ENCODE measurements at places on chromosomes 13 and 19.
A peak's percentile ranks its signal among the peaks of the same experiment; 100 is the strongest.

GRCh38 chr13:49062297-49062896 lies 86.7 kb downstream of the FNDC3A start:
- DNase-seq, result no peak

- DNase-seq, result no peak
These were observed 14.5 kb upstream of the ZBTB32 start for GRCh38 chr19:35689836-35690235.

DNA sequence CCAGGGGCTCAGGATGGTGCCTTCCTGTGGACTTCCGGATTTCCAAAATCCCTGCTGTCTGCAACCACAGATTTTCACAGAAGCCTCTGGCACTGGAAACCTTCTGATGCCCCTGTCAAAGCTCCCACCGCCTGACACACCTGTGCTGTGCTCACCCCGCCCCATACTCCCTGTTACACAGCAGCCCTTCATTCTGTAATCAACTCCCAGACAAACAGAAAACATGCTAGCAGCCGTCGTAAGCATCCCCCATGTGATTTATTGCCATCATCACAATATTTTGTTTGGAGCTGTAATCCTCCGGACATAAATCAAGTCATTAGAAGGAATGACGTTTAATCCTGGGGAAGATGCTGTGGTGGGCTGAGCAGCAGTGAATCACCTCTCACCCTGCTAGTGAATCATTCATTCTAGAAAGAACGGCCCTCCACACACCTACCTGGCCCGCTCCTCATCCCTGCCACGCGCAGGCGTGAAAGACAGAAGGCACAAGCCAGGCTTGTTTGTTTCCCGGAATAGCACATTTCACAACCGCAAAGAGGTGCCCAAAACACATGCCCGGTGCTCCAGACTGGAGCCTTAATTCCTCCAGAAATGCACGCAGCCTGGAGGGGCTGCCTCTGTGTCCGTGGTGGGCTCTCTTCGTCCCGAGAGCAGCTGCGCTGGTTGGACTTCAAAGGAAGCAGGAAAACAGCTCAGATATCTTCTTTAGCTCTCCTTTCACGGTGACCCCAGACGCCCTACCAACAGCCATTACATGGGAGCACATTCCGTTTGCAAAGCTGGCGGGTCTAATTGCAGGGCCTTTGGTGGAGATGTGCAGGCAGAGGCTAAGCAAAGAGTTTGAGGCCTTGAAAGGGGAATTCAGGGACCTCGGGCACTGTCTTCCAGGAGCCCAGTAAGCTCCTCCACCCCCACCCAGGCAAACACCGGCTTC lies 41.3 kb upstream of the KCTD15 start:
- no peak for DNase-seq

- peak; percentile 48 for DNase-seq
These were observed 94.3 kb upstream of the PABPC3 start for GRCh38 chr13:25001476-25002206.

- DNase-seq, result no peak
These were observed 60.4 kb downstream of the DPF1 start for GRCh38 chr19:38163419-38164290.

DNA sequence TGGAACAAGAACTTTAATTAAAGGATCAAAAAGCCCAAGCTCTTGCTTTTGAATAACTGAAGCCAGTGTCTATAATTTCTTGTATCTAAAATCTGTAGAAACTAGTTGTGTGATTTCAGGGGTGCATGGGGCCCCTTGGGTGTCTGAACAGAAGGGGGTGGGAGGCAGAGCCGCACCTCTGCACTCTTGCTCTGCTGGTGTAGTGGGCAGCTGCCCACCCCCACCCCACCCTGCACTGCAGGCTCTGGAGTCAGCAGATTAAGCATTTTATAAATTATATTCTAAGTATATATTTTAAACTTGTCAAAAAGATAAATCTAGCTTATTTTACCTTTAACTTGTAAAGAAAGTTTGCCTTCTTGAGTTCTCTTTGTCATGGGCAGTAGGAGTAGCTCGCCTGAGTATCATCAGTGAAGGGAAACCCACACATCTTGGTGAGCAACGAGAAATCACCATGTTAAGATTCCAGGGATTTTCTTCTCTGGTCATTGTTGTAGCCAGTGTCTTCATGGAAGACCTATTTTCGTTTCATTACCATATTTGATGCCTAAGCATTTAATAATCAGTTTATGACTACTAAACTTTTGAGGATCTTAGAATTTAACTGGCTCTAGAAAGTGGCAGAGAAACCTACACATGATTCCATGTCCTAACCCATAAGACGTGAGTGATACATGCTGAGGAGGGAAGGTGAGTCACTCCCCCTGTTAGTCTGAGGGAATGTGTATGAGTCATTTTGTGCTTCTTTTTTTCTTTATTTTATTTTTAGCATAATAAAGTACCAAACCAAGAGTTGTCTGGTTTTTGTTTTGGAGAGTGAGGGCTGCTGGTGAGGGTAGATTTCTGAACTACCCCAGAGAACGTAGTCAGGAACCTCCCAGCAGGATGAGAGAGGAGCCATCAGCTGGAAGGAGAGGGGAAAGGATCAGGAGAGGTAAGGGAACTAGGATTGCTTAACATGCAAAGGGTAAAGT lies 7.7 kb downstream of the UBE2L5 start:
- DNase-seq, result peak; percentile 85

DNA sequence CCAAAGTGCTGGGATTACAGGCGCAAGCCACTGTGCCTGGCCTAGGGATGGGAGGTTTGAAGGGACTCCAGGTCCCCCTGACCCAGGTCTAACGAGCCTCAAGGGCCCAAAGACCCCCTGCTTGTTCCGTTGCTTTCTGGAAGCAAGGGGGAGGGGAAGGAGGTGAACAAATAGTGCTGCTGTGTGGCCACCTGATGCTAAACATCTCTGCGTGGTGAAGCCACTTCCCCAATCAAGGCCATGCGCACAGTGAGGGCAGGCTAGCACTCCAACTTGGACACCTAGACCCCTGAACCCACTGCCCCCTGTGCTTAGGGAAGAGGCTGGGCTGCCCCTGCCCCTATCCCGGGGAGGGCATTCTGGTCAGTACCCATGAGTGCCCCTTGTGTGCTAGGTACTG lies 24.0 kb downstream of the CARM1 start:
- no peak for DNase-seq

DNA sequence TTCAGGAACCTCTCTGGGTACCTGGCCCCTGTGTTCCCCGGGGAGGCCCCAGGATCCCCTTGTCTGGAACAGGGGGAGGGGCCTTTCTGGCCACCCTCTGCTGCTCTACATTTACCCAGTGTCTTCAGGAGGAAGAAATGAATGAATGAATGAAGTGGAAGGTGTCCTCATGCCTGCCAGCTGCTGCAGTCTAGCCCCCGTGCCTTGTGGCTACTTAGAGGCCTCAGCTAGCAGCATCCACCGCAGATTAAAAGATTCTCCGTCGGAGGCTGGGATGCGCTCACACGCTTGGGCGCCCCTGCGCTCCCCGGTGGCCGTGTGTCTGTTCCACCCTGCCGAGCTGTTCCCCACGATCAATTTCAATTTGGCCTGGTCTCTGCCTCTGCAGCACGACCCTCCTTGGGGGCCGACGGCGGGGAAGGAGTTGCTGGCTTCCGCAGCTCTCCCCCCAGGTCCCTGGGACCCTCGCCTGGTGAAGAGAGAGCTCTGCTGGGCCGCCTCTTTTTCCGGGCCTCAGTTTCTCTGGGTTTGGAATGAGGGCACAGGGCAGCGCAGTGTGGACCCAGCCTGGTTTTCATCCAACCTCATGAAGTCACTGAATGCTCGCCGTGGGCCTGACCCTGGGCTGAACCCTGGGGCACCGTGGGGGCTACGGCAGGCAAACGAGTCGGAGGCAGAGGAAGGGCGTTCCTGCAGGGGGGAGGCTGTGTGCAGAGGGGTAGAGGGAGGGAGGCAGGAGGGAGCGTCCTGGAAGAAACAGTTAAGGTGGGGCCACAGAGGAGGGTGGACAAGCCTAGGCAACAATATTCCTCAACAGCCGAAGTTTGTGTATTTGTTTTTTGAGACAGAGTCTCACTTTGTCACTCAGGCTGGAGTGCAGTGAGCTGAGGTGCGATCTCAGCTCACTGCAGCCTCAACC lies 28.3 kb downstream of the EFNA2 start:
- DNase-seq, result no peak

DNA sequence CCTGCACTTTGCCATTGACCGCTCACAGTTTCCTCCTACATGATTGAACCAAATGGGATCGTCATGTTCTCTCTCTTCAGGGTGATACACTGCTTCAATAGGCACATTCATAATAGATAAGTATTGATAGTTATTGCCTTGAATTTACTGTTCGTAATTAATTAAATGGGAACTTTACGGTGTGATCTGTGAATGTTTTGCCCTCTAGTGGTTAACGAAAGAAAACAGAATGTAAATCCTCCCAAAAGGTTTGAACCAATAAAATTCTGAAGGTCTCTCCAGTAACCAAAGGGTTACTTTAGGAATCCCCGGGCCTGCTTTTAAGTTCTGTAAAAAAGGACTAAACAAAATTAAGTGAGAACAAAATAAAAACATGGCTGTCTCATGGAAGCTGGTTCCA lies 389.3 kb downstream of the DACH1 start:
- DNase-seq, result no peak

- no peak for DNase-seq
These were observed 59.6 kb downstream of the USP12 start for GRCh38 chr13:27112006-27112405.

GRCh38 chr13:40221460-40222201 lies 444.8 kb downstream of the FOXO1 start:
- peak; percentile 90 for DNase-seq

GRCh38 chr19:15519433-15519976 lies 11.2 kb downstream of the CYP4F22 start:
- no peak for DNase-seq

- no peak for DNase-seq
These were observed 3.1 kb upstream of the OLFM2 start for GRCh38 chr19:9939301-9939913.

DNA sequence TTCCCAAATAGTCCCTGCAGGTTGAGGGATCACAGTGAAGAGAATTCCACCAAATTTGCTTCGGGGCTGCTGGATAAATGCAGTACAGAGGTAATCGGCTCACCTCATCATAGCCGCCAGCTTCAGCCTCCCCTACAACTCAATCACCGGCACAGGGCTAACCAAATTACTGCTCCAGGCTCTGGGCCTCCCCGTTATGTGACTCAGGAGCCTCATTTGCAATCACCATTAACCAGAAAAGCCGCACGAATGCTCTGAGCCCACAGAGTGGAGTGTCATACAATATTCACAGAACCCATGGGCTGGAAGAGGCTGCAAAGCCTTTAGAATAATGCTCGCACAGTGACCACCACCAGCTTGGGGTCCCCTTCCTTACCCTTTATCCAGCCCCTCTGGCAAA lies 4.9 kb downstream of the SIAH3 start:
- DNase-seq, result no peak

DNA sequence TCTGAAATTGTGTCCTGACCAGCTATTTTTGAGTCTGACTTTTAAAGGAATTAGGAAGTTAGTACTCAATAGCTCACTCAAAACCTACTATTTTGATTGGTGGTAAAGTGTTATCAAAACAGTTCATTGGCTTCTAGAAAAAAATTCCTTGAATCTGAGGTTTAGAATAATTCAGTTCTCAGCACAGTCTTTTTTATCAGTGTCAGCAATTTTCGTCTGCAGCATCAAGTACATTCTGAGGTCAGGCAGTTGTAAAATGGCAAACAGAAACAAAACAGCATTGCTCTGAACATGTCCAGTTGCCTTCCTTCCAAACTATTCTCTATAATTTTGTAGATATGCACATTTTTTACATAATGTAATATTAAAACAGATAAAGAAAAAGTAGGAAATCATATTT lies 1644.1 kb downstream of the SLITRK5 start:
- no peak for DNase-seq

- no peak for DNase-seq
These were observed 76.5 kb downstream of the C1QTNF9 start for GRCh38 chr13:24385902-24386301.

DNA sequence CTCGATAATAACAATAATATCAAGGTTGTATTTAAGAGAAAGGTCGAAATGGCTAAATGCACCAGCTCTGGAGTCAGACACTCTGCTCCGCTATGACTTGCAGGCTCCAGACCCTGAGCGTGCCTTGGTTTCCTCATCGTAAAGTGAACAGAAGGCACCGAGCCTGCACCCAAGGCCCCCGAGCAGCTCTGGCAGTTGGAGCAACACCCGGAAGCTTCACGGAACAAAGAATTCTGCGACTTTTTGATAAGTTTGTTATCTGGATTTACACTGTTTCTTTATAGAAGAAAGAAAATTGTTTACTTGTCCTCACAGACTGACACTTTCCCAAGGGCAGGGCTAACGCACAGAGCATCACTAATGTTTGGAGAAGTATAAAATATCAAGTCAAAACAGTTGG lies 4.4 kb downstream of the GRTP1 start:
- DNase-seq, result no peak

DNA sequence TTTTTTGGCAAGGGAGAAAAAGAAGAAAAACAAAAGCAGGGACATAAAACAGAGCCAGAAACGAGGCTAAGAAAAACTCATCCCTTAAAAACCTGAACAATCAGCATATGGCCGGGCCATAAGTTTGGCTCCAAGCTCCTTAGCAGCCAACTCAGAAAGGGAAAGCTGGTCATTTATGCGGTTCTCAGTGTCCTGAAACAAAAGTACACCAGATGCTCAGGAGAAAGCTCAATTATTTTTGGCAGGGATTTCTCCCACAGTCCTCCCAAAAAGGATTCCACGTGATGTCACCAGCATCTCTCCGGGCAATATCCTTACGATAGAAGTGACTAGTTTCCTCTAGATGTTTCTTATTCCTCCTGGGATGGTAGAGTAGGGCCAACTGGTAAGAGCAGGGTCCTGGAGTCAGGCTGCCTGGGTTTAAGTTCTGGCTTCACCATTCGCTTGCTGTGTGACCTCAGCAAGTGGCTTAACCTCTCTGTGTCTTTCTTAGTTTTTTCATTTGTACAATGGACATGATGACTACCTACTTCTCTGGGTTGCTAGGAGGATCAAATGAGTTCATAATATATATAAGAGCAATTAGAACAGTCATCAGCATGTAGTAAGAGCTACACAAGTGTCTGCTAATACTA lies 34.0 kb downstream of the PIN1 start:
- DNase-seq, result no peak

All from kidney glomerular epithelial cell (primary cell).